ENCODE measurements at places on chromosomes 6 and 20. TPM values are rescaled to one million over a fixed set of nuclear protein-coding genes. Genes with fewer than 3 reads are reported as not detected.

DNA sequence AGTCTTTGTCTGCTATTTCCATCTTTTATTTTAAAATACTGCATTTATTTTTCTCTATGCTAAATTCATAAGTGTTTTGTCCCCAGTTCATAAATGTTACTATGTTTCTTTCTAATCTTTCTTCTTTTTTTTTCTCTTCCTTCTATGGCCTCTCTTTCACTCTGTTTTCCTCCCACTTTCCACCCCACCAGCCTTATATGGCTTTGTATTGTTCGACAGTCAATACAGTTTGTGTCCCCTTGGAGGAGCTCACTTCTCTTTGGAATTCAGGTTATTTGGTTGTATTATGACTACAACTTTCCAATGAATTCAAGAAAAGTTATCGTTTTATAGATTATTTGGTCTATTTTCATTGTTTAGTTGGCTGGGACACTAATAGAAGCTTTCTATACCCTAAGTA lies 393.5 kb downstream of the NKAIN2 start:
- no peaks in the 10 kb centered on the region for H3K27me3 ChIP-seq
- DNase-seq: no peak
- no peaks in the 10 kb centered on the region for H3K4me1 ChIP-seq
- H3K27ac ChIP-seq: no peak overlapping the region
- no peaks in the 10 kb centered on the region for H3K36me3 ChIP-seq

- H3K27me3 ChIP-seq: no peaks in the 10 kb centered on the region
- H3K4me3 ChIP-seq: peak overlapping the region; percentile 83
- H3K4me1 ChIP-seq: peaks cover 15% of the 10 kb centered on the region
- no peak for DNase-seq
Measured at GRCh38 chr20:3208786-3209256, 477 bp upstream of the ITPA start.

- no peak overlapping the region for H3K4me3 ChIP-seq
- H3K4me1 ChIP-seq: no peaks in the 10 kb centered on the region
- DNase-seq: no peak
- no peak overlapping the region for H3K27ac ChIP-seq
Measured at GRCh38 chr6:135568379-135568778, 70.8 kb upstream of the AHI1 start.

DNA sequence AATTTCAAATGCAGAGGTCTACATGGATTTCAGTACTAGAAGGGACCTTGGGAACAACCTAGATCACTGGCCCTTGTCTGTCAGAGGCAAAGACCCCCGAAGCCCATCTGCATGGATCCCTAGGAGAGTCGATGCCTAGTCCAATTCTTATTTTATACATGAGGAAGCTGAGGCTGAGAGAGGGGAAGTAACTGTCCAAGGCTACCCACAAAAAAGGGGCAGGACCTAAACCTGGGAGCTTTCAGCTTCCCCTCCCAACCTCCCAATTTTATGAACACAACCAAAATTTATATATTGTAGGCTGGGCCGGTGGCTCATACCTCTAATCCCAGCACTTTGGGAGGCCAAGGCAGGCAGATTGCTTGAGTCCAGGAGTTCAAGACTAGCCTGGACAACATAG lies 73.2 kb downstream of the TRERF1 start:
- H3K36me3 ChIP-seq: no peaks in the 10 kb centered on the region
- no peak for DNase-seq
- no peaks in the 10 kb centered on the region for H3K27me3 ChIP-seq
- H3K4me3 ChIP-seq: no peak overlapping the region
- no peaks in the 10 kb centered on the region for H3K4me1 ChIP-seq

GRCh38 chr6:56144538-56145324 lies 102.6 kb downstream of the COL21A1 start:
- DNase-seq: no peak
- no peaks in the 10 kb centered on the region for H3K36me3 ChIP-seq

DNA sequence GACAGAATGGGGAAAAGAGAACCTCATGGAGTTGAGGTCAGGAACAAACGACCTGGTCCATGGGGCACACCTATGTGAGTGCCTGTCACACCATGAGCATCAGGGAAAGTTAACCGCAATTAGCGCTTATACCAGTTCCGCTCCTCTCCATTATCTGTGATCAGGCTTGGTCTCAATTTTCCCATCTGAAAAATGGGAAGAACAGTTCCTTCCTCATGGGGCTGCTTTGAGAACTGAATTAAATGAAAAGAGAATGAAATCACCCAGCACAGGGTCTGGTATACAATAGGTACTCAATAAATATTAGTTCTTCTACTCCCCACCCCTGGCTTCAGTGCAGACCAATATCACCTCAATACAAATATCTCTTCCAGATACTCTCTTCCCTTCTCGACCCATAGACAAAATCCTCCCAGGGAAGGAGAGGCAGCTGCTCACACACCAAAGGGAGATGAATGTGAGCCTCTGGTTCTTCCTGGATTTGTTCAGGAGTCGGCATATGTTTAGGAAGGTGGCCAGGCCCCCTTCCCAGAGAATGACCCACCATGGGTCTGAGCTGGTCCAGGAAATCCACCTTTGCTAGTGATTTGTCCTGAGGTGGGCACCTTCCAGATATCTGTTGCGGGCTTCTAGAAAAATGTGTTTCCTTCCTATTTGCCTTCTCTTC lies 2.4 kb upstream of the PTGIS start:
- peaks cover 6% of the 10 kb centered on the region for H3K27me3 ChIP-seq
- no peaks in the 10 kb centered on the region for H3K4me1 ChIP-seq
- no peaks in the 10 kb centered on the region for H3K36me3 ChIP-seq
- no peak overlapping the region for H3K4me3 ChIP-seq

- DNase-seq: no peak
- peaks cover 60% of the 10 kb centered on the region for H3K4me1 ChIP-seq
- H3K27me3 ChIP-seq: no peaks in the 10 kb centered on the region
- H3K4me3 ChIP-seq: no peak overlapping the region
Measured at GRCh38 chr20:49981218-49982071, 1.3 kb upstream of the SNAI1 start.

- no peak overlapping the region for H3K27ac ChIP-seq
Measured at GRCh38 chr6:5851261-5851757, 155.4 kb downstream of the NRN1 start.

DNA sequence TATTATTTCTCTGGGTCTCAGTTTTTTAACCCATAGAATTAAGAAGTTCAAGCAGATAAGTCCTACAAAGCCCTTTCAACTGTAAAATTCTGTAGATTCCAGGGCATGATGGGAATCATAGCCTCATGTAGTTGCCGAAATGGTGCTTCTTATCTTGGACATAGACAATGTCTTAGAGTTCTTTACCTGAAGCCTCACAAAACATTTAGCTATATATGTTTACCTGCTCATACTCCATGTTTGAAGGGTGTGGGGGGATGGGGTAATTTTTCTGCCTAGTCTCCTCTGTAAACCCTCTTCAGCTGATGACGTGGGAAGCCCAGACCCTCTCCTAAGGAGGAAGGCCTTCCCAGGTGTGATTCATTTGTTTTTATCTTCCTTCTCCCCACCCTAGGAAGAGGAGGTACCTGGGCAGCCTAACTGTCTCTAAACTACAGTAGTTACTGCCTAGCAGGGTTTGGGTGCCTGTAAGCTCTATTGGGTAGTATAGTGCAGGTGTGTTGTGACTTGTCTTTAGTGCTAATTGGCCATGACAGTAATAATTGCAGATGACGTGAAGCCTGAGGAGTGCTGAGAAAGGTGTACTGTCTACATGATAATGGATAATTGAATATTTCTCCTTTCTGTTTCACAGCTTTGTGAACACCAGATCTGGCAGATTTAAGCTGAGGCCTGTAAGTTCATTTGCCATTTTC lies 230.8 kb downstream of the TFAP2B start:
- peak overlapping the region; percentile 57 for H3K27ac ChIP-seq
- H3K4me3 ChIP-seq: no peak overlapping the region
- DNase-seq: no peak
- H3K36me3 ChIP-seq: no peaks in the 10 kb centered on the region

GRCh38 chr20:7585126-7585679 lies 355.1 kb downstream of the HAO1 start:
- DNase-seq: no peak
- H3K27ac ChIP-seq: no peak overlapping the region
- no peaks in the 10 kb centered on the region for H3K36me3 ChIP-seq
- H3K27me3 ChIP-seq: no peaks in the 10 kb centered on the region

GRCh38 chr6:89144354-89144906 lies 1.4 kb upstream of the PM20D2 start:
- H3K36me3 ChIP-seq: no peaks in the 10 kb centered on the region
- H3K27me3 ChIP-seq: no peaks in the 10 kb centered on the region
- peaks cover 48% of the 10 kb centered on the region for H3K4me1 ChIP-seq
- no peak overlapping the region for H3K4me3 ChIP-seq
- DNase-seq: no peak

DNA sequence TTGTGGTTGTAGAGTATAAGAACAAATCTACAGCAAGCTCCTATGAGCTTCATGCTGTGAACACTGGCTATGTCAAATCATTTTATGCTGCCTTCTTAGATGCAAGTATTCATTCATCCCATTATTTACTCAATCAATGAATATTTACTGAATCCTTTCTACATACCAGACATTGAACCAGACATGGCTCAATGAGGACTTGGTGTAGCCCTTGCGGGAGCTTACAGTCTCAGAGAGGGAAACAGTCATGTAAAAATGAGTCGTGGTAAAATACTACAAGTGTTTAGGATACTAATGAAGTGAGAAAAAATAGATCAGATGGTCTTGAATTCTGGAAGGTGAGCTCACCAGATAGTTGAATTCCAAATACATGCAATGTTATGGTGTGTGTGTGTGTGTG lies 44.8 kb upstream of the ENPP1 start:
- DNase-seq: no peak
- no peaks in the 10 kb centered on the region for H3K36me3 ChIP-seq
- no peak overlapping the region for H3K27ac ChIP-seq
- H3K4me1 ChIP-seq: peaks cover 7% of the 10 kb centered on the region
- no peak overlapping the region for H3K4me3 ChIP-seq

The MPC1 gene
- total RNA-seq: 43.1 TPM

The STMN3 gene
- 1.9 TPM for total RNA-seq

The PCSK2 gene
- not detected for total RNA-seq

The AK9 gene
- 3.3 TPM for total RNA-seq

The HSPA12B gene
- 0.64 TPM for total RNA-seq

The CCM2L gene
- 1.9 TPM for total RNA-seq

All from esophagus squamous epithelium (tissue), 5 donors.